T-cell (primary cell): ENCODE measurements at places on chromosomes 7 and 10.

DNA sequence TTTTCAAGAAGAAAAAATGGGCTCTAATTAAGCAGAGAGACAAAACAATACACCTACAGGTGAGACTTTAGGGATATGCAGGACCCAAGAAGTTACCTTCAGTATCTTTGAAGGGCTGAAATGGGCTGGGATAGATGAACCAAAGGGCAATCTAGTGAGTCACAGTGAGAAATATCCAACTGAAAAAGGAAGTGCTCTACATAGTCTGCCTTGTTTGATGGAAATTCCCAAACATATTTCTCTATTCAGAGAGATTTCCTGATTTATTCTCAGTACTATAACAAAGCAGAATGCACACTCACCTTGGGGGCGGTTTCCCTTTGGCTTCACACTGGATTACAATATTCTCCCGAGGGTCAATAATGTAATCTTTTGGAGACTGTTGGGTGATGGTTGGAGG lies 104.1 kb upstream of the LAMB4 start:
- no peak for DNase-seq

DNA sequence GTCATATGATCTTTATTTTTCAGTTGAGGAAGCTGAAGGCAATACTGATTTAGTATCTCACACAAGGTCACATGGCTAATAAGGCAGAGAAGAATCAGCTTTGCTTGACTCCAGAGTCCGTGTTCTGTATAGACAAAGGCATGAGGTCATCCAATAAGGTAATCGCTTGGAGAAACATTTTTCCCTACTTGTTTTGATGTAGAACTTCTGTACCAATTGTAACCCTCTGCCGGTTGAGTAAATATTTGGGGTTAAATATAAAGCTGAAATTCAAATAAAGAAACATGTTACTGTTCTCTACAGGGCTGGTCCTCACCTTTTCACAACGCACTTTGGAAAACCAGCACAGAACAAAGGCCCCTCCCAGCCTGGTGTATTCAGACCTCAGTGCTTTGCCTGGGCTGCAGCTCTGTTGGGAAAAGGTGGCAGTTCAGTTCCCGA lies 83.0 kb upstream of the INSYN2A start:
- no peak for DNase-seq

GRCh38 chr7:69654381-69654780 lies 56.1 kb downstream of the AUTS2 start:
- DNase-seq, result no peak

- no peak for DNase-seq
Observed at GRCh38 chr10:99303899-99304861, 25.0 kb upstream of the CNNM1 start.

DNA sequence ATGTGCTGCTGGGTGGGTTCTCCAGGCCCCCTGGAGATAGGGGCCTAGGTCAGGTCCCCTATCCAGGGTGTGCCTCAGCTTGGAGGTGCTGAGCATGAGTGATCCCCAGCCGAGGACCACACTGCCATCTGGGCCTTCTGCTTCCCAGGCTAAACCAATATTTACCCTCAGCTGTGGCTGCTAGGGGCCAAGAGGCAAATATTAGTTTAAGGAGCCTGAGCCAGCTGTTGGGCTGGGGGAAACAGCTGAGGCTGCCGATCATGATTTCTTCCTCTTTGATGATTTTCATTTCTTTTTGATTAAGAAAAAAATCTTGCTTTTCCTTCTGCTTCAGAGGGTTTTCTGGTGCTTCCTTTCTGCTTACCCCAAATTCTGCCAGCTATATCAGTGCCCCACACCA lies 83.4 kb downstream of the NEURL1 start:
- DNase-seq, result no peak
